ENCODE measurements at places on chromosomes 6 and 20.

GRCh38 chr20:5737966-5738365, 12.2 kb upstream of the SHLD1 start:
- DNase-seq, result no peak

- peak; percentile 46 for DNase-seq
These were observed 225.7 kb downstream of the UST start for GRCh38 chr6:148972481-148972880.

- peak; percentile 55 for DNase-seq
These were observed 190.8 kb upstream of the BMP2 start for GRCh38 chr20:6576726-6577125.

- no peak for DNase-seq
These were observed 21.4 kb upstream of the CITED2 start for GRCh38 chr6:139395891-139396301.

- peak; percentile 62 for DNase-seq
These were observed 2.1 kb downstream of the TSPYL4 start for GRCh38 chr6:116251568-116252384.

DNA sequence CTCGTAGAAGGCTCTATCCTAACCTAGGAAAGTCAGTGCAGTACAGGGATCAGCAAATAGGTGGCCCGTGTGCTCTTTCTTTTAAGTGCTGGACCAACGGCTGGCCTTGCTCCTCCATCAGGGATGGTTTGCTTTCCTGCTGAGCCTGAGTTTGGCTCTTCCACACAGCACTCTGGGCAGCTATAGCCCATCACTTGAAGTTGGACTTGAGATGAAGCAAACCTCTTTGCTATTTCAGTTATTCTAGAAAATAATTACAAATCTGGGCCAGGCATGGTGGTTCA, 66.9 kb upstream of the KCNK16 start:
- peak; percentile 58 for DNase-seq

GRCh38 chr6:48736501-48737206, 625.7 kb upstream of the PTCHD4 start:
- DNase-seq, result peak; percentile 78

- no peak for DNase-seq
These were observed 41.7 kb downstream of the SRPK1 start for GRCh38 chr6:35879151-35879550.

- no peak for DNase-seq
These were observed 236.4 kb downstream of the ARHGAP18 start for GRCh38 chr6:129473546-129473945.

All from choroid plexus epithelial cell (primary cell).